AG08395 (cell line): ENCODE measurements at places on chromosomes 13 and 19.

- DNase-seq = no peak
These were observed 50.0 kb downstream of the GAS6 start for GRCh38 chr13:113813749-113814434.

DNA sequence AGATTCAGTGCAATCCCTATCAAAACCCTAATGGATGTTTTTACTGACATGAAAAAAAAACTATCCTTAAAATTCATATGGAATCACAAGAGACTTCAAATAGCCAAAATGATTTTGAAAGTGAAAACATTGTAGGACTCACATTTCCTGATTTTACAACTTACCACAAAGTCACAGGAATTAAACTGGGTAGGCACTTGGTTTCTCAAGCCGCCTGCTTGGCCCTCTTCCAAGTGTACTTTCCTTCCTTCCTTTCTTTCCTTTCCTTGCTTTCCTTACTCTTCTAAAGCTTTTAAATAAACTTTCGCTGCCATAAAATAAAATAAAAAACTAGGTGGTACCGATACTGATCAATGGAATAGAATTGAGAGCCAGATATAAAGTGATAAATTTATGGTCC is 21.0 kb upstream of the CD33 start:
- DNase-seq = no peak

DNA sequence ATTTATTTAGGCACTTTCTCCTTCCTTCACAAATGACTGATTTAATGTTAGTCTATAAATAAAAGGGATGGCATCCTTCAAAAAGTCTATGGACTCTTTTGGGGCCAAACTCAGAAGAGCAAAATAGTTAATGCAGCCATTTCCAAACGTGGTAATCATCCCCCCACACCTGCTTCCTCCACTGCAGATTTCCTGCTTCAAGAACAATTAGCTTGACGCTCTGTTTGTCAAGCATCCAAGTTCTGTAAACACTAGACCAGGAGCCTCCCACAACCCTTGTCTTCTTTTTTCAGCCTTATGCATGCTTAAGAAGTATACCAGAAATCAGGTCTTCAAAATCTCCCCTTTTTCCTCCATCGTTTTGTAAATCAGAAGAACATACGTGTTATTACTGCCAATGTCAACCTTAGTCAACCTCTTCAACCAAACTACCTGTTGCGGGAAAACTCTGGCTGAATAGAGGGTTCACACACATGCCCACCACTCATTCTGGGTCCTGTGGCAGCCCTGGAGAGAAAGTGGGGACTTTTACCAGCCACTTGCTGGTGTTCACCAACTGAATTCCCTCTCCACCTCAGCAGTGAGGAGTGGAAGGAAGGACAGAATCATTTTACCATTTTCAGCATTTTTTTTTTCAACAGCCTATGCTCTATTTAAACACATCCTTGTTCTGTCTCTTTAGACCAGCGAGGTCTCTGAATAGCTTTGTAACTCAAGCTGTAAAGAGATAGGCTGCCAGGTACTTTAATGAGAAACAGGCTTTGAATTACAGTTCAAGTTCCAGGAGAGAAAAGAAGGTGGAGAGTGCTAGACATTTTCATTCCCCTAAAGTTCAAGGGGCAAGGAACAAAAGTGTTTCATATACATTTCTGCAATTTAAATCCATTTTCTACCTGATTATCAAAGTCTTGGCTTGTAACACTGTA is 39.1 kb downstream of the EFNB2 start:
- no peak for DNase-seq

DNA sequence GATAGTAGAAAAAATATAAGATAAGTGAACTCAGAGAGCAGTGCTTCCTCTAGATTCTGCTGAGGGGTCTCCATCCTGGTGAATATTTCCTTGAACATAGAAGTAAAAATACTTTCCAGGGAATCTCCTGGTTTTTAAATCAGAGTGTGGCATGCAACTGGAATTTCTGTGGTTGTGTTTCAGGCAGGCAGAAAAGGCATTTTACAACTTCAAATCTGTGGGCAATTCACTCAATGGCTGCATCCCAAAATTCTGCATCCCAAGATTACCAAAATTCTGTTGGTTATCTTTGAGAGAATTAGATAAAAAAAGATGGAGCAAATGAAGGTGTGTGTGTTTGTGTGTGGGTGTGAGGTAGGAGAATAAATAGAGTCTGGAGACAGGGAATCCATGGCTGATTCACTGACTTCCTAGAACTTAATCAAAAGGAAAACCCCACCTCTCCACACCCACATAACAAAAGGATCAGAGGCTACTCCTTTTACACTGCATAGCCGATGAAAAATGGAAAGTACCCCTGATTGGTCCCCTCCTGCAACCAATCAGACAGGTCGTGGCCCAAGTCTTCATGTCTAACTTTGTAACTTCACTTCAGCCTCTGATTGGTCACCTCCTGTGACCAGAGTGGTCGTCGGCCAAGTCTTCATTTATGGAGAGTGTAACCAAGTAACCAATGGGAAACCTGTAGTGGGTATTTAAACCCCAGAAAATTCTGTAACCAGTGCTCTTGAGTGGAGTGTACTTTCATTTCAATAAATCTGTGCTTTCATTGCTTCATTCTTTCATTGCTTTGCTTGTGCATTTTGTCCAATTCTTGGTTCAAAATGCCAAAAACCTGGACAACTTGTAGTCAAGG is 112.8 kb downstream of the DLEU7 start:
- no peak for DNase-seq

GRCh38 chr13:95385798-95386197 is 84.5 kb upstream of the ABCC4 start:
- DNase-seq = no peak

GRCh38 chr13:112105892-112106291 is 38.9 kb downstream of the SOX1 start:
- DNase-seq = no peak

GRCh38 chr19:18441804-18442788 is 4.2 kb upstream of the ISYNA1 start:
- DNase-seq = no peak

GRCh38 chr13:27371932-27372331 is 52.5 kb upstream of the GTF3A start:
- DNase-seq = no peak
